ENCODE measurements at places on chromosomes 3 and 15.

DNA sequence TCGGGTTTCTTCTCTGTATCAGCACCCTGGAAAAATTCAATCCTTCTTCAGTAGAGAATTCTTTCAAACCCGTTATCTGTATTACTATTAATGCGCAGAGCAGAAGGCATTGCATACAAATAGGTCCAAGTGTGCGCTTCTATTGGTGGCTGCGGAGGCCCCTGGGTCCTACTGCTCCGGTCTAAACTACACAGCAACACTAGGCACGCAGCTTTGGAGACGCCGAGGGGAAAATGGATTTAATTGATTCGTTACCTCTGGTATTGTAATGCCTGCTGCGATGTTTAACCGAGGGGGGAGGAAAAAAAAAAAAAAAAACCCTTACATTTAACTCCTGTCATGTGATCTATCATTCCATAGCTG, at the start of gene ROBO1:
Gene ROBO1, minus strand, starts transcription at position 94 of the 363 bp plus-strand sequence.
- DNase-seq = no peak

DNA sequence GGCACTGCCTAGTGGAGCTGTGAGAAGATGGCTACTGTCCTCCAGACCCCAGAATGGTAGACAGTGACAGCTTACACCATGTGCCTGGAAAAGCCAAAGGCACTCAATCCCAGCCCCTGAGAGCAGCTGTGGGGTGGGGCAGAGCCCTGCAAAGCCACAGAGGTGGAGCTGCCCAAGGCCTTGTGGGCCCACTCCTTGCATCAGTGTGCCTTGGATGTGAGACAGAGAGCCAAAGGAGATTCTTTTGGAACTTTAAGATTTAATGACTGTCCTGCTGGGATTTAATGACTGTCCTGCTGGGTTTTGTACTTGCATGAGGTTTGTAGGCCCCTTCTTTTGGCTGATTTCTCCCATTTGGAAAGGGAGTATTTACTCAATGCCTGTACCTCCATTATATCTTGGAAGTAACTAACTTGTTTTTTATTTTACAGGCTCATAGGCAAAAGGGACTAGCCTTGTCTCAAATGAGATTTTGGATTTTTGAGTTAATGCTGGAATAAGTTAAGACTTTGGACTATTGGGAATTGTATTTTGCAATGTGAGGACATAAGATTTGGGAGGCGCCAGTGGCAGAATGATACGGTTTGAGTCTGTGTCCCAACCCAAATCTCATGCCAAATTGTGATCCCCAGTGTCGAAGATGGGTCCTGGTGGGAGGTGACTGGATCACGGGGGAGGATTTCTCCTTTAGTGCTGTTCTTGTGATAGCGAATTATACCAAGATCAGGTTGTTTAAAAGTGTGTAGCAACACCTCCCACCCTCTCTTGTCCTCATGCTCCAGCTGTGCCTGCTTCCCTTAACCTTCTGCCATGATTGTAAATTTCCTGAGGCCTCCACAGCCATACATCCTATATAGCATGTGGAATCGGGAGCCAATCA, 80.4 kb downstream of the MYO5A start:
- no peak for DNase-seq

DNA sequence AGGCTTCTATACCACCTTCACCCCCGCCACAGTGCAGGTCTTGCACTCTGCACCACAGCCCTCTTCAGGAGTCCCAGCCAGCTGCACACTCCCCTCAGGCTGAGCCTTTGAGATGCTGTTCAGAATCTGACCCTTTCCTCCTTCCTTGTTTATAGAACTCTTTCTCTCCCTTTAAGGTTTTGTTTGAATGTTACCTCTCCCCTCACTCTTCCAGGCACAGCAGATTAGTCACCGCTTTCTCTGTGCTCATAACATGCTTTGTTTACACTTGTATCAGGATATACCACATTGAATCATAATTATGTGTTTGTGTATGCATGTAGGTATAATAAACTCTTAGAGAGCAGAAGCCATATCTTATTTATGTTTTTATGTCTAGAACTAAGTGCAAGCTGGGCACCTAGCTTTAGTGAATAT, 168.4 kb upstream of the BCL6 start:
- no peak for DNase-seq

- DNase-seq = peak; percentile 4
These were observed 55.4 kb downstream of the LRCH3 start for GRCh38 chr3:197846491-197846890.

GRCh38 chr3:40766396-40766795, 241.6 kb downstream of the ZNF621 start:
- no peak for DNase-seq
